ENCODE measurements at places on chromosomes 2 and 18. TPM values are rescaled to one million over a fixed set of nuclear protein-coding genes. Genes with fewer than 3 reads are reported as not detected.
A peak's percentile ranks its signal among the peaks of the same experiment; 100 is the strongest.

Gene ALK
- not detected for total RNA-seq

DNA sequence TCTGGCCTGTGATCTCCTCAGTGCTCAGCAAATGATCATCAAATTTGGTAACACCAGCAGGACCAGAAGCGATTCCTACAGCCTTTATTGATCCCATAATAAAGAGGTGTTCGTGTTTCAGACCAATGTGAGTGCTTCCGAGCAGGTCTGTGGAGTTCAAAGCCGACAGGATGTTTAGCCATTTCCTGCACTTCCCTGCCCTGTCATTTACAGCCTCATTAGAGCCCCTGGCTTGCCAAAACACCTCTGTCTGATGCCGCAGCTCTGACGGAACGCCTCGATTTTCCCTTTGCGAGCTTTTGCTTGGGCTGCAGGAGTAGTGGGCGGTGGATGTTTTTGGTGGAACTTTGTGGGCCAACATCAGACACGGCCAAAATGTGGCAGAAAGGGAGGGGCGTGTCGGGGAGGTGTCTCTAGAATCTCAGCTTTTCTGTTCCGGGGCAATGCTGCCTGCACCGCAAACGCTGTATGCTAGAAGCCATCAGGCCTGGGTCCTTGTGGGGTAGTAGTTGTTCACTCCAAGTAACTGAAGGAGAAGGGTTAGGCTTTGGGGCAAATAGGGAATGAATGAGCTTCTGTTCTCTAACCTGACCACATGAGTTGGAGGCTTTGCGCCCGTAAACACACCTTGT, 26.1 kb upstream of the INHBB start:
- no peak overlapping the region for H3K4me3 ChIP-seq
- no peak for DNase-seq
- no peaks in the 10 kb centered on the region for H3K4me1 ChIP-seq
- no peaks in the 10 kb centered on the region for H3K27me3 ChIP-seq
- peak overlapping the region; percentile 40 for H3K27ac ChIP-seq

Gene POTEI
- total RNA-seq = not detected

DNA sequence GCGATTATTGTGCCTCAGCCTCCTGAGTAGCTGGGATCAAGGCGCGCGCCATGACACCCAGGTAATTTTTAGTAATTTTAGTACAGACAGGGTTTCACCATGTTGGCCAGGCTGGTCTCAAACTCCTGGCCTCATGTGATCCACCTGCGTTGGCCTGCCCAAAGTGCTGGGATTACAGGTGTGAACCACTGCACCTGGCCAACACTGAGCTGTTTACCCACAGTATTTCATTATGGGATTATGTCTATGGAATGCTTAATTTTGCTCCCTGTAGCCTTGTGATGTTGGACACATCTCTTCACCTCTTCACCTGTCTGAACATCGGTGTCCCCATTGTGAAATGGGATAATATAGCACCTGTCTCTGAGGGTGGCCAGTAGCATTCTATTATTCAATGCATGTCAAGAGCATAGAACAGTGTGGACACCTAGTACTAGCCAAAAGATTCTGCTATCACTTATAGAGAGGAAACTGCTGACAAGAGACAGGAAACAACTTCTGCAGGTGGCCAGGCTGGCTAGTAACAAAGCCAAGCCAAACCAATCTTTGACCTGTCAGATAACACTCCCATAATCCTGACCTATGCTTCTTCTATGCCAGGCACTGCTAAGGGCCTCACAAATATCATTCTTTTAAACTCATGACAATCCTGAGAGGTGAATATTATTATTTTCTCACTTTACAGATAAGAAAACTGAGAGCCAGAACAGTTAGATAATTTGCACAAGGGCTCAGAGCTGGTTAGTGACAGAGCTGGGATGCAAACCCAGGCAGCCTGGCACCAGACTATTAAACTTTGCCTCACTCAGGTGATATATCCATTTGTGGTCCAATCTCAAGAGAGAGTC, 29.4 kb upstream of the REEP1 start:
- no peaks in the 10 kb centered on the region for H3K27me3 ChIP-seq
- no peak for DNase-seq
- H3K4me1 ChIP-seq = no peaks in the 10 kb centered on the region
- no peak overlapping the region for H3K27ac ChIP-seq
- H3K4me3 ChIP-seq = no peak overlapping the region

DNA sequence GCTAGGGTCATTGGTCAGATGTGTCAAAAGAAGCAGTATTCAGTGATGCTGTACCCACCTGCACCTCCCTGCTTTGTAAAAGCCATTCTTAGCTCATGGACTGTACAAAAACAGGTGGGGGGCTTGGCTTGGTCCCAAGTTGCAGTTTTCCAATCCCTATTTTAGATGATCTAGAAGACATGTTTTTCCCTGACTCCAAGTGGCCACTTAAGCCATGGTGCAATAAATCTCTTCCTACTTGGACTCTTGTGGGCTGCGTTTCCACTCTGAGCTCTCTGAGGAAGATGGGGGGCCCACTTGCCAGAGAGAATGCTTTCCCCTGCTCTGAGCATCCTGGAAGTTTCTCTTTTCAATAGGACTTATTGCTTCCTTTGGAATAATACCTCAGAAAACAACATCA, 57.0 kb upstream of the SPP2 start:
- no peak for DNase-seq
- H3K36me3 ChIP-seq = no peaks in the 10 kb centered on the region
- H3K4me3 ChIP-seq = no peak overlapping the region
- no peaks in the 10 kb centered on the region for H3K4me1 ChIP-seq
- no peaks in the 10 kb centered on the region for H3K27me3 ChIP-seq

DNA sequence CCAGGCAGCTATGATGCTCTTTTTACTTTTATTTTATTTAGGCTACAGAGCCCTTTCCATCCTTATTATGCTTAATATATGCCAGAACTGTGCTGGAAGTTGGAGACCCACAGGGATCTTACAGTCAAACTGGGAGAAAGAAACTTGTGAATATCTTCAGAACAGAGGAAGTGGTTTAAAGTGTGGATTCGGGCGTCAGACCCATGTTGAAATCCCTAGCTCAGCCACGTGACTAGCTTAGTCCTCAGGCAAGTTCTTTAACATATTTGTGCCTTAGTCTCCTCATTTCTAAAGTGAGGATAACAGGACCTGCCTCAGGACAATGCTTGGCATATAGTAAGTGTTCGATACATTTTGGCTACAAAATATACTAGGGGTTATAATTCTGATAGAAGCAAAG, 59.1 kb downstream of the MAP3K20 start:
- H3K36me3 ChIP-seq = no peaks in the 10 kb centered on the region
- H3K4me3 ChIP-seq = no peak overlapping the region

DNA sequence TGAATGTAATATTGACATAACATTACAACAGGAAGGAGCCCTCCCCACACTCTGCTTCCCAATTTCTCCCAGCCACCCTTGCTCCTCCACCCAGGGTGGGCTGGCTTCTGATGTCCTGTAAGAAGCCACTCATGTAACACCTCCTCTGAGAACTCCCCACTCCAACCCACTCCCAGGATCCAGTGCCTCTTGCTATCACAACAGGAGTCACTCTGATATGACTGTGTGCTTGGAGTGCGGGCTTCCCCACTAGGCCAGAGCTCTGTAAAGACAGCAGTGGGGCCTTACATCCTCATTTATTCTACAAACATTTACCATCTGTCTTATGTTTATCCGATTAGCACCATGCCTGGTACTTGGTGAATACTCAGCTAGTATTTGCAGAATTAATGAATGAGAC, 65.1 kb downstream of the PTGR3 start:
- H3K4me1 ChIP-seq = no peaks in the 10 kb centered on the region
- H3K4me3 ChIP-seq = no peak overlapping the region
- H3K27ac ChIP-seq = no peak overlapping the region
- H3K27me3 ChIP-seq = no peaks in the 10 kb centered on the region
- DNase-seq = no peak

Gene TNS1
- total RNA-seq = 439 TPM

- no peaks in the 10 kb centered on the region for H3K27me3 ChIP-seq
- no peak overlapping the region for H3K4me3 ChIP-seq
- H3K36me3 ChIP-seq = no peaks in the 10 kb centered on the region
Measured at GRCh38 chr2:17813742-17814473, 2.4 kb upstream of the MSGN1 start.

- no peak for DNase-seq
- H3K36me3 ChIP-seq = no peaks in the 10 kb centered on the region
- no peak overlapping the region for H3K27ac ChIP-seq
- no peaks in the 10 kb centered on the region for H3K4me1 ChIP-seq
Measured at GRCh38 chr2:163207693-163208370, 369.3 kb upstream of the KCNH7 start.

Gene CEP192
- total RNA-seq = 80.3 TPM

Measured in uterus (tissue), 4 donors.